ENCODE measurements at places on chromosomes 5 and 9.
A peak's percentile ranks its signal among the peaks of the same experiment; 100 is the strongest.

DNA sequence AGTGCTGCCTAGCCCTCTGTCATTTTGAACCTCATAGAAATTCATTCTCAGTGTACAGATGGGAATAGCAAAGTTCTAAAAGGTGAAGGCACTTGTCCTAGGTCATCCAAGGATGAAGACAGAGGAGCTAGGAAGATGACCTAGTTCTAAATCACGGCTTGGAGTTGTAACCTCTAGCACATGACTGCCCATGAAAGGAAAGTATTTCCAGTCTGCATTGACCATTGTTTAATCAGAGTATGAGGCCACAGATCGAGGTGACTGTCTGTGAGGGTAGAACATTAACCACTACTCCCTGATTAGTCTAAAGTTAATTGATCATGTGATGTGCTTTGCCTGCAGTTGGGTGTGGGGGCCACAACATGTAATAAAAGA is 674 bp upstream of the TNFSF15 start:
- no peak for DNase-seq

- no peak for DNase-seq
Observed at GRCh38 chr5:135161221-135161620, 127.2 kb upstream of the PITX1 start.

DNA sequence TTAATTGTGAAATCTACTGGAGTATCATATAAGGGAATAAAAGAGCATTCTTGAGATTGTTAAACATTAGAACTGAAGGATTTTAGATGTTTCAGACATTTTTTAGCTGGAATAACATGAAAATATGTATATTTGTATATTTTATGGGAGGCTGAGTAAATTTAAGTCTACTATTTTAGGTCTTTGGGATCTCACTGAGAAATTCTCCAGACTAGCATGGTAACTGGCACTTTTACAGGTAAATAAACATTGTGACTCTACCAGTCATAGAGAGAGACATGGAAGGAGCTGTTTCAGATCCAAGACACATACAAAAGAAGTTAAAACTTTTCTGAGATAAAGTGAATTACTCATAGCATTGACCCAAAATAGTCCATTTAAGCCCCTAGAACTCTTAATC is 59.4 kb downstream of the NDUFAF2 start:
- no peak for DNase-seq

DNA sequence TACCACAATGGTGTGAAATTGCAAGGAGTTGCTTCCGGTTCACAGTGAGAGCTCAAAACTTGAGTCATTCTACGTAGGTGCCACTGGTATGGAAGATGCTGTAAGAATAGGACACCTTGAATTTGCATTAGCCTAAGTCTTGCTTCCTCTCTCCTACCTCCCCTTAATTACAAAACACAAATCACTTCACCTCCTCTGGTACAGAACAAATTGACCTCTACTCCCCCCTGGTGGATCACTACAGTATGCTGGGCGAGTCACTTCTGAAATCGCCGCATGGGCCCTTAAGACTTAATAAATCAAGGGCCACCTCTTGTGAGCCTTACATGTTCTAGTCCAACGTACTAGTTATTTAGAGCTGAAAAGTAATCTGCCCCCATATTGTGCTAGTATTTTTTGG is 145.3 kb upstream of the SMARCA2 start:
- no peak for DNase-seq

- DNase-seq = no peak
Observed at GRCh38 chr5:89934069-89934468, 475.5 kb downstream of the CETN3 start.

- DNase-seq = no peak
Observed at GRCh38 chr9:76904661-76905457, 1.1 kb downstream of the PRUNE2 start.

- no peak for DNase-seq
Observed at GRCh38 chr9:3224931-3225330, 300.9 kb downstream of the RFX3 start.

GRCh38 chr5:1959725-1960581 is 77.2 kb upstream of the IRX4 start:
- DNase-seq = no peak

- peak; percentile 12 for DNase-seq
Observed at GRCh38 chr9:135343837-135344522, 135.6 kb upstream of the PPP1R26 start.

- DNase-seq = no peak
Observed at GRCh38 chr5:141223112-141223783, at the start of gene PCDHB14. Gene PCDHB14, plus strand, starts transcription at chr5:141223343. Its CDS starts 163 bp downstream, at chr5:141223506.
